ENCODE measurements at places on chromosomes 5 and 9.

GRCh38 chr5:173531863-173532262, 84.6 kb downstream of the BOD1 start:
- no peak for DNase-seq

GRCh38 chr5:137761566-137761965, 7.4 kb upstream of the HNRNPA0 start:
- no peak for DNase-seq

GRCh38 chr5:145341842-145342241, 493.3 kb downstream of the PRELID2 start:
- no peak for DNase-seq

DNA sequence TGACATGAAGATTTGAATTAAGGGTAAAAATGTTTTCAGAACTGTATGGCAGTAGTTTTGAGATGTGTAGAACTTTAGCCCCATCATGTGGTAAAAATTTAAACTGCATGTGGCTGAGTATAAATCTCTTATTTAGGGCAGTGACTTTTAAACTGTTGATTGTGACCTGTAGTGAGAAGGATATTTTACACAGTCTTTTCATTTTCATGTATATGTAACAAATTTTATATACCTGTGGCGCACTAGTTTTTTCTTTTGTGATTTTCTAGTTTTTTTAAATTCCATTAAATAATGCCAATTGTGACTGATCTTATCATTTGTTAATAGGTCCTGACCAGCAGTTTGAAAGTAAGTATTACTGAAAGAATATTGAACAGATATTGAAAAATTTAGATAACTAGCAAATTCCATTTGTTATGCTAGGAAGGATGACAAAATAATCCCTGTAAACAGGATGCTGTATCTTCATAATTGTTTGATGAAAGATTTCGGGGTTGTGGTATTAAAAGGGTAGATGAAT, 47.2 kb downstream of the GPBP1 start:
- DNase-seq = no peak

DNA sequence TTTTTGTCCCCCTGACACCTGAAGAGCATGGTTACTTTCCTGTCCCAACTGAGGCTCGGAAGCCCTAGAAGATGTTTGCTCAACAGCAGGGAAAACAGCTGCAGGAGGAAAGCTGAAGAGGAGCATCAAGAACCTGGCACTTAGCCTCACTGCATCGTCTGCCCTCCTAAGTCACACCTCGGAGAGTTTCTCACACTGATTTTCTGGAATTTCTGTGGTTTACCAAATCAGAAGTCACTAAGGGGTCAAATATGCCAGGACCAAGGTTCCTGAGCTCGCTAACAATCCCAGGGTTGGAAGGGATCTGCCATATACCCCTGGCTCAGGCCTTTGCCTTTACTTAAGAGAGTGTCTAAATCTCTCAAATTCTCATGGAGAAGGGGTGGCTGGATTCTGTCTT, 5.3 kb downstream of the IL12B start:
- no peak for DNase-seq

GRCh38 chr9:32524892-32525708, 896 bp downstream of the RIGI start:
- DNase-seq = no peak

DNA sequence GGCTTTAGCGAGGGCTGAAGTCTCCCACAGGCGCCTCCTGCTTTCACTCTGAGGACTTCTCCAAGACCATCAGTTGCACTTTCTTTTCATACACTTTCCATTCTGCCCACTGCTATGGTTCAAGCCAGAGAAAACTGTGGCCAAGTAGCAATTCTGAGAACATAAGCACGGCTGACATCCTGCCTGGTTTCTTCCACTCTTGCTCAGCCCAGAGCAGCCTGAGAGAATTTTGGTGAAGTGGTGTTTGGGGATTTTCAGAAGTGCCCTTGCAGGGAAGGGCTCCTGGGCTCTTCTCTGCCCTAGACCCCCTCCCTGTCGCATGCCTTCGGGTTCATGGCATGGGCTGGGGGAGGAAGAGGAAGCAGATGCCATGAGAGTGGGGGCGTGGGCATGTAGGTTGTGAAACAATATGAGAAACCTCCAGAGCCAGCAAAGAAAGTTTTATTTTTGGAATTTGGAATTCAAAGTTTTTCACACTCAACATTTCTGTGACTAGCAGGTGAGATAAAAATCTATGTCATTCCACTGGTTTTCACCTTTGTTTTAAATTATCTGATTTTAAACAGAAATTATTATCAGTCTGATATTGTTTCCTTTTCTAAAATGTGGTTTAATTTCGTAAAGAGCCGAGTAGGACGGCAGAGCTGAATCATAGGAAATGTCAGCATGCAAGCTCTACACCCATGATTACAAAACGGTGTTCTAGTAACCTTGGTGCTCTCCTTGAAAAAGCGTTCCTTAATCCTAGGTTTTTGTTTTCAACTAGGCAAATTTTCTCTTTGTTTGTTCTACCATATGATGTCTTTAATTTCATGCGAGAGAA, 27.8 kb upstream of the TNFSF8 start:
- DNase-seq = no peak

- no peak for DNase-seq
Observed at GRCh38 chr9:120909904-120910303, 16.7 kb downstream of the TRAF1 start.

GRCh38 chr5:5905186-5905585, 473.2 kb downstream of the MED10 start:
- no peak for DNase-seq

DNA sequence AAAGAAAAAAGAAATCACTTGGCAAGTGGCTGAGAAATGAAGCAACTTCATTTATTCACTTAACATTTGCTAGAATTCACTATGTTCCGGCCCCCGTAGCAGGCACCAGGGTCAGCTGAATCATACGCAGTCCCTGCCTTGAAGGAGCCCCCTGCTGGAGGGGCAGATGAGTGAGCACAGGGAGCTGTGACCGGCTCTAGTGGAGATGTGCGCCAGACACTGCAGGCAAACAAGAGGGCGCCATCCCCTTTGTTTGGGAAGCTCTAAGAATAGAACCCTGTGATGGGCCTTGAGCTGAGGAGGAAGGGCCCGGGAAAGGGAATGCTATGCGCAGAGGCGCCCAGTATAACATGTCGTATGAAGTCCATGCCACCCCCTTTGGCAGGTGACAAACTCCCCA, 20.2 kb upstream of the RPL26L1 start:
- DNase-seq = no peak

GRCh38 chr9:82410866-82411265, 422.3 kb downstream of the SPATA31D1 start:
- no peak for DNase-seq

DNA sequence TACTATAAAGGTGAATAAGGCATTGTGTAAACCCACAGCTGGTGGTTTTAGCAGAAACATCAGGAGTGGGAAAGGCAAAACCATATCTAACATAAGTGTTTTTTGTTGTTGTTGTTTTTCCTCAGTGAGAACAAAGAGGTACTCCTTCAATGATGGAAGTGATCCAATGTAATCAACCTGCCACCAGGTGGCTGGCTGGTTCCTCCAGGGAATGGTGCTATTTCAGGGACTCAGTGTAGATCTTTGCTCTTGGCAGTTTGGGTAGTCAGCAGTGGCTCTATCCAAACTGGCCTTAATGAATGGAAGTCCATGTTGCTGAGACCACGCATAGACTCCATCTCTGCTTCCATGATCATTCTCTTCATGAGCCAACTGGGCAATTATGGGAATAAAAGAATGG, 10.8 kb downstream of the DMRTA1 start:
- DNase-seq = no peak

- DNase-seq = no peak
Observed at GRCh38 chr5:74226716-74227485, 413.6 kb downstream of the ENC1 start.

DNA sequence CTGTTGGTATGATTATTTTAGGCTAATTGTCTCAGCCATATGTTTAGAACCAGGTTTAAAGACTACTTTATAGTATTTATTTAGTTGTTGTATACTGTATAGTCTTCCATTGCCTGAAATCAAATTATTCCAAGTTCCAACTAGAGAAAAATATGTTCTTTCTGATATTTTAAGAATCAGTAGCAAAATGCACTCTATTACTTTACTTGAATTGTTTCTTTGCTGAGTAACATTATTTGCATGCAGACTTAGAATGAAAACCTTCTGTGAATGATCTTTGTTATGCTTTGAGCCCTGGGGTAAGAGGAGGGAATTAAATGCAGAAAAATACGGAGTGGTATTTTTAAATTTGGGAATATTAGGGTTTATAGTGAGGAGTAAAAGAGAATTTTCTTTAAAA, 47.9 kb downstream of the MEGF10 start:
- DNase-seq = no peak

- no peak for DNase-seq
Observed at GRCh38 chr5:143065996-143066522, 295.9 kb downstream of the ARHGAP26 start.

DNA sequence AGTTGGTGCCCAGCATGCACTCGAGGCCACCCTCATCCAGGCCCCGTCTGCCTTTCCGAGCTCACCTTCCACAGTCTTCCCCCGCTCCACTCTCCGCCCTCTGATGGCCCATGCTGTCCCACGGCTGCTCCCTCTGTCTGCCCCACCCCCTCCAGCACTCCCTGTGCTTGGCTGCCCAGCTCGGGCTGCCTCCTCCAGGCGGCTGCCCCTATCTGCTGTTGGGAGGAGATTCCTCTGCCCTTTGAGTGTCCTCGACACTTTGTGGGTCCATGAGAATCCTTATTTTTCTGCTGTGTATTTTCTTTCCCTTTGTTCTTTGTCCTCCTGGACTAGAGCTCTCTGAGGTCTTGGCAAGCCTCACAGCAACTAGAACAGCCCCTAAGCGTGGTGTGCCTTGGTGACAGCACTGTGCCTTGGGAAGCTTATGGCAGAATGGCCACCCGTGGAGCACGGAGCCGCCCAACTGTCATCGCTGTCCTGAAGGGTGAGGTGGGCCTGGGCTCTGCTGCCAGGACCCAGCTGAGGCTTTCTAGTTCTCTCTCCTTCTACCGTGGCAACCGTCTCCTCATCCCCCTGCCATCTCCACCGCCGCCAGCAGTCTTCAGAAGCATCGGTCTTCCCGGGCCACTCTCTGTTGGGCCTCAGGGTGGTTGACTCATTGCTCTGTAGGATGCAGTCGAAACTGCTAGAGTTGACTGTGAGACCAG, 5.2 kb downstream of the NTMT1 start:
- peak; percentile 36 for DNase-seq

DNA sequence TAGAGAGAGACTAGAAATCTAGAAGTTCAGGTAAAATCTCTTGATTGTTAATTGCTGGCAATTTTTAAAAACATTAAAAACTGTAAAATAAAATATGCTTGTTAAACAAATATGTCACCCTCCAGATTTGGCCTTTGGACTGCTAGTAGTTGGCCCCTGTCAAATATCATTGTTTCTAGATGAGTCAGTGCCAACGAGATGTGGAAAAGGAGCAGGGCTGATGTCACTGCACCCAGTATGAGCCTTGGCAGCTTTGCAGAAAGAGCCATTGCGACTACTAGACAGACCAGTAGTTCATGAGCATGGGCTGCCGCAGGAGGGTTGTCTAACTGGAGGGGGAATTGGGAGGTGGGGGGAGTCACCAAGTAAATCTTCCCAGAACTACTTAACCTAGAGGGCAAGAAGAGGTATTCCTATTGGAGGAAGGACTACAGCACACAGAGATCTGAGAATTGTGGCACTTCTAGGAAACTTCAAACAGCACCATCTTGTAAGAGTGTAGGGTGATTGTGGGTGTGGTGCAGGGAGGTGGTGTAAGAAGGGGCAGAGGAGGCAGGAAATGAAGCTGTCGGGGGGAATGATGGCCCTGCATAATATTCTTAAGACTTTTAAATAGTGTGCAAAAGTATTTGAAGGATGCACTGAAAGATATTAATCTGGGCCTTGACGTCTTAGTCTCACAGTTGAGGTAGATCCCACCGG, 7.1 kb upstream of the DOCK2 start:
- no peak for DNase-seq

GRCh38 chr5:126875303-126875785, 98.4 kb downstream of the LMNB1 start:
- no peak for DNase-seq

GRCh38 chr5:133114933-133115310, 63.1 kb downstream of the HSPA4 start:
- no peak for DNase-seq

- DNase-seq = no peak
Observed at GRCh38 chr9:8268216-8268878, 468.8 kb upstream of the DMAC1 start.

All from cerebellar nuclear complex (tissue), 1 donor.